ENCODE measurements at places on chromosomes 3 and 15.

- no peak for DNase-seq
These were observed 94.7 kb downstream of the PIK3CB start for GRCh38 chr3:138740072-138740471.

GRCh38 chr3:63015614-63016309, 140.5 kb upstream of the CADPS start:
- DNase-seq: no peak

- no peak for DNase-seq
These were observed 524.5 kb downstream of the OCA2 start for GRCh38 chr15:27574541-27575054.

DNA sequence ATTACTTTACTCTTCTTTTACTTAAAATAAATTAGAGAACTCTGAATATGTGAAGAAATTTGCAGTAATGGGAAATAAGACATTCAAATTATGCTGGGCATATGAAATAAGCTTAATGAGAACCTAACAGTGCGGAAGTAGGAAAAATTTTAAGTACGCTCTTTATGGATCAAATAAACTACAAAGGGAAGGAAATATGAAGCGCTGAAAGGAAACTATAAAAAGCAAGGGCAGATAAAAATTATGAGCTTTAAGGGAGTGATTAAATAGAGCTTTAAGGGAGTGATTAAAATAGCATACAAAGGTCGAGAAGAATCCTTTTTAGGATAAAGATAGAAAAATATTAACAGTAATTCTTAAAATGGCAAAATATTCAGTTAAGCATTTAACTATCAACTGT, 118.3 kb upstream of the AADACL2 start:
- DNase-seq: no peak

DNA sequence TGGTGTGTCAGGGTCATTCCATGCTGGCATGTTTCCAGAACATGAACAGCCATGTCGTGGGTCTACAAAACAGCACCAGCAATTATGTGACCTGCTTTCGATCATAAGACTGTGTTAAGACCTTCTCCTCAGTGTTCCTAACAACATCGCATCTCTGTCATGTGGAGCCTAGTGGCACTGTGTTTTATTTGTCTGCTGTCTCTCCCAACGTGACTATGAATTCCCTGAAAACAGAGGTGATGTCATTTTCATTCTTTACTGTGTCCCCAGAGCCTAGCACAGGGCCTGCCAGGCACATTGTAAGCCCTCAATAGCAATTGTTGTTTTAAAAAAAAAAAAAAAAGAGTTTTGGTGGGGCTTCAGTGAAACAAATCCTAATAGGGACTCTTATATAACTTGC, 94.2 kb upstream of the IL12A start:
- DNase-seq: no peak

DNA sequence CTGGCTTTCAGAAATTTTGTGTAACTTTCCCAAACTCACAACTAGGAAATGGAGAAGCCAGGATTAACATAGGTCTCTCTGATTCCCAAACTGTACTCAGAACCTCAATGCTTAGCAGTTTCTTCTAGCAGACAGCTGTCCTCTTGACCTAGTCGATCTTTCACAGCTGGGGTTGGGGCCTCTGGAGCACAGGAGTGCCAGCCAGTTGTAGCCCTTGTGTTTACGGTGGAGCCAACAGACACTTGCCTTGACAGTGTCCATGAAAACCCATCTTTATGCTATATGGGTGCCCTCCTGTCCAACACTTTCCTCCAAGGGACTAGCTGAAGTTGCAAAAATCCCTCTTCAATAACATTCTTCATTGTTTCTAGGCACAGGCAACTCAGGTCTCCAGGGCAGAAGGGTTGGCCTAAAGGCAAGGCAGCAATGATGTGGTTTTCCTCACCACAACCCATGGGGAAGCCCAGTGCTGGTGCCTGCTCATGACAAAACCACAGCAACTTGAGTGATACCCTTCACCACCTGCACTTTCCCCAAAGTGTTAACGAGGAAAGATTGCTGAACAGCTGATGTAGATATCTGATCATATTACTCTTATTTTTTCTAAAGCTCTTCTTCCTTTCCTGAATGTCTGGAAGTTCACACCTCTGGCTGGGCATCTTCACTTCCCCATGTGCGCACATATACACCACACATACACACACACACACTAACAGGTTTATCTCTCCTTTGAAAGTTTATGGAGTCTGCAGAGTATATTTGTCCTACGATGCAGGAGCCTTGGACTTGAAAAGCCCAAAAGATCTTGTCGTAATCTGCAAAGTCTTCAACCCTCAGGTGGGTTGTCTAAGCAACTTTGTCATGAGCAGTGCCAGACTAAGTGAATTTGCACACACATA, 11.0 kb upstream of the KNG1 start:
- no peak for DNase-seq

DNA sequence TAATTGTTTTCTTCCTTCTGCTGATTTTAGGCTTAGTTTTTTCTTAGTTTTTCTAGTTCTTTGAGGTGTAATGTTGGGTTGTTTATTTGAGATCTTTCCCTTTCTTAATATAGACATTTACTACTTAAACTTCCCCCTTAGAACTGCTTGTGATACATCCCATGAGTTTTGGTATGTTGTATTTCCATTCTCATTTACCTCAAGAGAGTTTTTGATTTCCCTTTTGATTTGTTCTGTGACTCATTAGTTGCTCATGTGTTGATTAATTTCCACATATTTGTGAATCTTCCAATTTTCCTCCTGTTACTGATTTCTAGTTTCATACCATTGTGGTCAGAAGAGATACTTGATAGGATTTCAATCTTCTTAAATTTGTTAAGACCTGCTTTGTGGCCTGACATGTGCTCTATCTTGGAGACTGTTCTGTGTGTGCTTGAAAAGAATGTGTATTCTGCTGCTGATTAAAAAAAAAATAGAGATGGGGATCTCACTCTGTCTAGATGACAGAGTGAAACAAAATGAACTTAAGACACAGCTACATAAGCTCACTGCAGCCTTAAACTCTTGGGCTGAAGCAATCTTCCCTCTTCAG, 22.3 kb downstream of the GRM2 start:
- no peak for DNase-seq

DNA sequence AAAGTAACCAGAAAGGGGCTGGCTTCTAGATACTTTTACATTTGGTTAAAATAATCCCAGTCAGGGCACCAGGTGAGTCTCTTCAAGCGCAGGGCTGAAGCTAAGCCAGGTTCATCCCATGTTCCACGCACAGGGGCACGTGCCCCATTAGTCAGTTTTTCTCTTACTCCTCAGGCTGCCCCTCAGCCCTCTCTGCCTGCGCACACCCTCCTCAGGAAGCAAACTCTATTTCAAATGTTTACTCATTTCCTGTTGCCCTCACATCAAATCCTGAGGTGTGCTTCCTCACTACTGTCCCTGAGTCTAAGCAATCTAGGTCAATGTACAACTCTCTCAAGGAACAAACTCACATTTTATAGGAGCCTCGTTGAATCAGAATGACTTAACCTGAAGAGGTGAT, 48.5 kb downstream of the THBS1 start:
- no peak for DNase-seq

DNA sequence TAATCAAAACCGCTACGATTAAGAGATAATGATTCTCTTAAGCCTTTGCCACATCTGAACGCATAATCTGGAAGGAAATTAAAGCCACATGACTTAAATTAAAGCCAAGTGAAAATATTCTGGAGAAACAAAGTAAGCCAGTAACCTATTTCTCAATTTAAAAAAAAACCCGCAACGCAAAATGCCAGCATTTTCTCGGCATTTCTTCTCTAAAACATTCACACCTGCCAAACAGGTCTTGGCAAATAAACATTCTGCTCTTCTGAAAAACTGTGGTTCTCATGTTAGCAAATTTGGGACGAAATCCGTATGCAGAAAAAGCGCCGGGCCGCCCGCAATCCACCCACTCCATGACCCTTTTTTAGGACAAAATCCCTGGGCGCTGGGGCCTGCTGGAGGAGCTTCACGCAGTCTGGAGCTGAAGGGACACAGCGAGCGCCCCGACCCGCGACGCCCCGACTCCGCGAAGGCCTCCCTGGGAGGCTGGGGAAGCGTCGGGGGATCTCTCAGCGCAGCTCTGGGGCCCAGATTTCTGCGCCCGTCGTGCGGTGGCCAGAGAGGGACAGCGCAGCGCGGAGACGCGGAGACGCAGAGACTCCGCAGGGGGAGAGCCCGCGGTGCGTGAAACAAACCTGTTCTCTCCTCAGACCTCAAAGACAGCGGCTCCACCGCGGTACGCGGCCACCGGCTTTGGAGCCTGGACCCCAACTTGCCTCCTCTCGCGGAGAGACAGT, 471 bp downstream of the NKIRAS1 start:
- DNase-seq: no peak

- no peak for DNase-seq
These were observed 578.0 kb downstream of the TUSC7 start for GRCh38 chr3:117287602-117288001.

- no peak for DNase-seq
These were observed 12.1 kb upstream of the TGM5 start for GRCh38 chr15:43278869-43279268.

DNA sequence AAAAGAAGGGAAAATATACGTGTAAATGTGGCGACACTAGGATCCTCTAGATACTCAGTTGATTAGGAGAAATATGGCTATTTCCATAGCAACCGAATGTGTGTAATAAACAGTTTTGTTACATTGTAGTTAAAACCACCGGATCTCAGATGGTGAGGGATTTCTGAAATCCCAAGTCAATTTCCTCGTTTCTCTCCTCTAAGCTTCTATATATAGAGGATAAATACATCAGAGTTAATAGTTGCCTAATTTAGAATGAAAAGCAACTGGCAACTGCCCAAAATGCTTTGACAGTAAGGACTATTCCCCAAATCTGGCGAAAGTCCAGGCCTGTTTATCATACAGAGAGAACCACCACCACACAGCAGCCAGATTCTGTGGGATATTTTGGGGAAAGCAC, 112.6 kb downstream of the GABRB3 start:
- DNase-seq: no peak

GRCh38 chr15:49452595-49452994, 29.6 kb downstream of the FGF7 start:
- no peak for DNase-seq

DNA sequence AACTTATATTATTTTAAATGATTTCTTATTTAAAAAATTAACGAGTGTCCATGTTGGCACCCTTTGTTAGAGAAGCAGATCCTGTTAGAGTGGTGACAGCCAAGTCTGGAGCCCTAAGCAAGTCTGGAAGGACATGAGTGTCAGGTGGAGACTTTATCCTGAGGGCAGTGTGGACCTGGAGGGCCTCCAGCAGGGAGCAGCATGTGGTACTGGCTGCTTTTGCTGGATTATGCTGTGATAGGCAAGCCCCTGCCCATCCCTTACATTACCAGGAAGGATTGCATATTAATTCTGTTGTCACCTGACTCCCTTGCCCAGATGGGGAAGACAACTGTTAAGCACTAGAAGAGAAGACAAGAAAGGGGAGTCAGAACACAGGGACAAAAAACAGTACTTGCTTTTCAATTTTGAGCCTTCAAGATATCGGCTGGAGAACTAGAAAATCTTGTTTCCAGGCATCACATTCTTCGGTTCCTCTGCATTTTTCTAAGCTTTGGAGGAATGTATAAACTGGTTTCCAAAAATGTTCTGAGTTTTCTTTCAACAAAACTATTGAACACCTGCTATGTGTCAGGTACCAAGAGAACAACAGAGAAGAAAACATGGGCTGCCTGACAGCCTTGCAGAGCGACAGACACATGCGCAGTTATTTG, 22.7 kb downstream of the ZNF860 start:
- DNase-seq: no peak

DNA sequence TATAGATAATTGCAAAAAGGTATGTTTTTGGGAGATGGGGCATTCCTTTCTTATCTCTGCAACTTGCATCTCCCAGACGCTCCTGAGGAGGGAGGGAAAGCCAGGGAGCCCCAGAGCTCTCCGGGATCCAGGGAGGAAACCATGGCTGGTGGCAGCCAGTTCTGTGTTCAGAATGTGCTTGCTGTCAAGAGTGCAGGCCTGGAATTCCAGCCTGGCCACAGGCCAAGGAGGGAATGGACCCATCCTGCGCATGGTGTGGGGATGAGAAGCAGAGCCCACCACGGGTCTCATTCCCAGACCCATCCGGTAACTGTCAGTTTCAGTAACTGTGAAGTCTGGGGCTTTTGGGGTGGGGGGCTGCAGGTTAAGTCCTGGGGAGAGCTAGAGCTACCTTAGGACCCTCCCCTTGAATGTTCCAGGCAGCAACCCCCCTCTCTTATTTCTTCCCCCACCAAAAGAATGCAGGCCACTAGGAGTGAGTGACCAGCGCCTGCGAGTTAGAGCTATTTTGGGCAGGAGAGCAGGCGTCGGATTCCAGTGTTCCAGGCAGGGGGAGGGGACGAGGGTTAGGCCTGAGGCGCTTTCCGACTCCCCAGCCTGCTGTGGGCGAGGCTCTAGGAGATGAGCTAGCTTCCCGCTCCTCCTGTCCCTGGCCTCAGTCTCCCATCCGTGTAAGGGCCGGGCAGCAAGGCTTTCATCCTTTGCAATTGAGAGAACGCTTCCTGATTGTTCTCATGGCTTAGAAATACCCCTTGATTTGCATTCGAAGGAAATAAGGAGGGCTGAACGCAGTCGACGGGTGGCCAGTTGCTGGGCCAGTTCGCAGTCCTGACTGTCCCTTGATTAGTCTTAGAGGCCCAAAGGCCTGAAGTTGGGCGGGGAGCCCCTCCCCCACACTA, 781 bp upstream of the DAG1 start:
- no peak for DNase-seq

DNA sequence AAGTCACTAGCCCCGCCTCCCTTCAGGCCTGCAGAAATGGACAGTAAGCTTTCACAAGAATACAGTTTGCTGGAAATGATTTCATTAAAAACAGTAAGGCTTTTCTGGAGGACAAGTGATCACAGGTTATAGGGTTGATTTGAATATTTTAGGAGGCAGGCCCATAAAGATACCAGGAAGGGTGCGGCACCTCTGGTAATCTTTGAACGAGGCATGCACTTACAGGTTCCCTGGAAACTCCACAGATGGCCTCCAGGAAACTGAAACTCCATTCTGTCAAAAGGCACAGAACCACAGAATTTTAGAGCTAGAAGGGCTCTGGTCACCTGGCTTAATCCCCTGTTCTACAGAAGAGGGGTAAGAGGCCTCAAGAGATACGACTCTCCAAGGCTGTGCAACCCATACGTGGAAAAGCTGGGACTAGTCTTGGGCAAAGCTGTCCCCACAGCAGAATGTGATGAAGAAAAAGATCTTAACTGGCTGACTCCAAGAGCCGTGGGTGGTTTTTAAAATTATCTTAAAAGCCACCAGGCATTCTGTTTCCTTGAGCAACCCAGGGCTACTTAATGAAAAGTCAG, 1.2 kb downstream of the STARD5 start:
- peak; percentile 50 for DNase-seq

GRCh38 chr3:134762016-134762415, 33.0 kb upstream of the EPHB1 start:
- DNase-seq: no peak

DNA sequence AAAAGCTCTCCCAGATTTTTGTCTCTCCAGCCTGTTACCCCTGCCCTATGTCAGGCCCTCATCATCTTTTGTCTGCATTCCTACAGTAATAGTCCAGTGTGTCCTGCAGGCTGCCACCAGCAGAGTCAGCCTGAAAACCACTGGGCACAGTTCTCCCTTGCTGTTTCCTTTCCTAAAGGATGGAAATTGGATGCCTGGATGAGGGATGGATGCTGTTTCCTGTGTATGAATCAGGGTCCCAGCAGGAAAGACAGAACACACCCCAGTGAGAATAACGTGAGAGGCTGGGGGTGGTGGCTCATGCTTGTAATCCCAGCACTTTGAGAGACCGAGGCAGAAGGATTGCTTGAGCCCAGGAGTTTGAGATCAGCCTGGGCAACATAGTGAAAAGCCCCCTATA, 3.3 kb upstream of the SNX33 start:
- no peak for DNase-seq
